Posterior vena cava (tissue), 2 donors: ENCODE measurements at places on chromosomes 2 and 18. TPM values are rescaled to one million over a fixed set of nuclear protein-coding genes. Genes with fewer than 3 reads are reported as not detected.

GRCh38 chr18:44258576-44258975 is 422.1 kb upstream of the SETBP1 start:
- no peak for DNase-seq

GRCh38 chr2:37323176-37323780 is 1.4 kb downstream of the PRKD3 start:
- DNase-seq: no peak

DNA sequence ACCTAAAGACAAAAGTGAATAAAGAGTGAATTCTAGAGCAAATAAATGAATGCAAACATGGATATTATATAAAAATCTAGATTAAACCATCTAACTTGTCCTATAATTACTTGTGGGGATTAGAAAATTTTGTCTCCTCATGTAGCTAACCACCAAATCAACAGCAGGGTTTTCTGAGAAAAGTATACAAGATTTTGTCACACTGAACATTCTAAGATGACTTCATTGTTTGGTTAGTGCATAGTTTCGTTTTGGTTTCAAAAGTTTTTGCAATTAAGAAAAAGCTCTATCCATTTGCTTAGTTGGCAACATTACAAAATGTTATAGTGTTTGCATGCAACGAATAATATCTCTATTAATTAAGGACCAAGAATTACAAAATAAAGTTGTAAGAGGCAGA is 125.0 kb downstream of the LRP2 start:
- DNase-seq: no peak

GRCh38 chr2:28173377-28173776 is 219.3 kb upstream of the FOSL2 start:
- DNase-seq: no peak

- DNase-seq: no peak
These were observed 45.3 kb upstream of the SERPINE2 start for GRCh38 chr2:224084266-224084892.

GRCh38 chr2:172998547-172999272 is 76.9 kb upstream of the MAP3K20 start:
- no peak for DNase-seq

DNA sequence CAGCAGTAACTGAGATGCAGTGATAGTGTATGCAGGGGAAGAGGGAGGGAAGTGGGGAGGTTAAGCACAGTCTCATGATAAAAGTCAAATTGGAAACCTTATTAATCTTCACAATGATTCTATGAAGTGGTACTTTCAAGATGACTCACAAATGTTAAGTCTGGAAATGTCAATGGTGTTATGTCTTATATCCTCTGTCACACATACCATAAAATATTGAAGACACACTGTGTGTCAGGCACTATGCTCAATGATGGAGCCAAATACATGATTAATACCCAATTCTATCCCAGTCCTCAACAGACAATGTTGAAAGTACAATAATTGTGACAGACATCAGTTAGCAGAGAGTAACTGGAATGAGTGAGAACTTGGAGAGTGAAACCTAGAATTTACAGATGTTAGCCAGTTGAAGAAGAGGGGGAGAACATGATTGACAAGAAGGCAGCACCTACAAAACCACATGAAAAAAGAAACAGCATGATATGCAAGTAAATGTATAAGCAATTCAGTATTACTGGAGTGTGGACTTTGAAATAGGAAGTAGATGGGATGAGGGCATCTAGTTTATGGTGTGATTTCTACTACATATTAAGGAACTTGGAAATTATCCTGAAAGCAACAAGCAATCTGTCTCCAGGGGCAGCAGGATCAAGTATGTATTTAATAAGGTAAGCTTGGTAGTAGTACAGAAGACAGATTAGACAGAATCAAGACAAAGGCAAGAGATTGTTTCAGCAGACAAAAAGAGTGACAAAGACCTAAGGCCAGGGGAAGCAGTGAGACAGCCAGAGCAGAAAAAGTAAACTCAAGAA is 107.6 kb downstream of the STRN start:
- DNase-seq: no peak

DNA sequence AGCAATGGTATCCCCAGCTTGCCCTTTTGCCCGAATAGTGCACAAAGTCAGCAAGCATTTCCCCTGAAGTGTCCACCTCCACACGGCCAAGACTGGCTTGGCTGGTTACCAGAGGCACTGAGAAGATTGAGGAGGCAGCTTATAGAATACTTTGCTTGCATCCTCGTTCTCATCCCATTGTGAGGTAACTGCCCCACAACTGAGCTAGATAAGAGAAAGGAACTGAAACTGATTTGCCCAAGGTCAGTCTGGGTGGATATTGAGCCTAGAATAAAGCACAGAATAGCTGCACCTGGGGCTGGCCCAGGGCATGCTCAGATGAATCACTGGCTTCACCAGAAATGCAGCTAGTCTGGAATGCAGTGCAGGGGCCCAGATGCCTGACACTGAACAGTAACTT is 32.7 kb upstream of the MAP4K3 start:
- no peak for DNase-seq

CCDC74B gene
- 1.5 TPM for total RNA-seq

DNA sequence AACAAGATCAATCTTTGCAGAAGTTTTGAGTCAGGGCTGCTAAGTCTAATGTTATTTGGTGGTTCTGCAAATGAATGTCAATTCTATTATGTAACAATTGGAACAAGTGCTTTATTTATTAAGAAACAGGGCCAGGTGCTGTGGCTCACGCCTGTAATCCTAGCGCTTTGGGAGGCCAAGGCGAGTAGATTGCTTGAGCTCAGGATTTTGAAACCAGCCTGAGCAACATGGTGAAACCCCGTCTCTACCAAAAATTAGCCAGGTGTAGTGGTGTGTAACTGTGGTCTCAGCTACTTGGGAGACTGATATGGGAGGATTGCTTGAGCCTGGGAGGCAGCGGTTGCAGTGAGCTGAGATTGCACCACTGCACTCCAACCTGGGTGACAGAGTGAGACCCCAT is 13.2 kb upstream of the RNF103 start:
- DNase-seq: no peak

DNA sequence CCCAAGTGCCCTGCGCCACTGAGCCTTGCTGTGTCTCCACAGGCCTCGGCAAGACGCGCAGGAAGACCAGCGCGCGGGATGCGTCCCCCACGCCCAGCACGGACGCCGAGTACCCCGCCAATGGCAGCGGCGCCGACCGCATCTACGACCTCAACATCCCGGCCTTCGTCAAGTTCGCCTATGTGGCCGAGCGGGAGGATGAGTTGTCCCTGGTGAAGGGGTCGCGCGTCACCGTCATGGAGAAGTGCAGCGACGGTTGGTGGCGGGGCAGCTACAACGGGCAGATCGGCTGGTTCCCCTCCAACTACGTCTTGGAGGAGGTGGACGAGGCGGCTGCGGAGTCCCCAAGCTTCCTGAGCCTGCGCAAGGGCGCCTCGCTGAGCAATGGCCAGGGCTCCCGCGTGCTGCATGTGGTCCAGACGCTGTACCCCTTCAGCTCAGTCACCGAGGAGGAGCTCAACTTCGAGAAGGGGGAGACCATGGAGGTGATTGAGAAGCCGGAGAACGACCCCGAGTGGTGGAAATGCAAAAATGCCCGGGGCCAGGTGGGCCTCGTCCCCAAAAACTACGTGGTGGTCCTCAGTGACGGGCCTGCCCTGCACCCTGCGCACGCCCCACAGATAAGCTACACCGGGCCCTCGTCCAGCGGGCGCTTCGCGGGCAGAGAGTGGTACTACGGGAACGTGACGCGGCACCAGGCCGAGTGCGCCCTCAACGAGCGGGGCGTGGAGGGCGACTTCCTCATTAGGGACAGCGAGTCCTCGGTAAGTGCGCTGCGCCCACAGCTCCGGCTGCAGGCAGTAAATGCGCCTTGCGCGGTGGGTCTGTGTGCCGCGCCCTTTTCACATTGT is 136.8 kb downstream of the NCK2 start:
- no peak for DNase-seq

DNA sequence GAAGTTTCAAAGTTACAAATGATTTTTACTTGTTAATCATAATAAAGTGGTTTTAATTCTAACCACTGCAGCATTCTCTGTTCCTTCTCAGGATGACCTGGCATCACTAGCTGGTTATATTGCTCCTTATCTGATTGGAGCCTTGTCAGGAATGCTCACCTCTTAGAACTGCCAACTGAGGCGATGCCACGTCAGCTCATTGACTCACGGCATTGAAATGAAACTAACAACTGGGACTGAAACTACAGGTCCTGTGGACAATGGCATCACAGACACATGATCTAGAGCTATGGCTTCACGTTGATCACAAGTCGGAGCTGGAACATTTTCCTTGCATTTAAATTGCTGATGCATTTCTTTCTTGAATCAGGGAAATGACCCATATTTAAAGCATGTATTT is 54.9 kb upstream of the MAP2 start:
- DNase-seq: no peak

DNA sequence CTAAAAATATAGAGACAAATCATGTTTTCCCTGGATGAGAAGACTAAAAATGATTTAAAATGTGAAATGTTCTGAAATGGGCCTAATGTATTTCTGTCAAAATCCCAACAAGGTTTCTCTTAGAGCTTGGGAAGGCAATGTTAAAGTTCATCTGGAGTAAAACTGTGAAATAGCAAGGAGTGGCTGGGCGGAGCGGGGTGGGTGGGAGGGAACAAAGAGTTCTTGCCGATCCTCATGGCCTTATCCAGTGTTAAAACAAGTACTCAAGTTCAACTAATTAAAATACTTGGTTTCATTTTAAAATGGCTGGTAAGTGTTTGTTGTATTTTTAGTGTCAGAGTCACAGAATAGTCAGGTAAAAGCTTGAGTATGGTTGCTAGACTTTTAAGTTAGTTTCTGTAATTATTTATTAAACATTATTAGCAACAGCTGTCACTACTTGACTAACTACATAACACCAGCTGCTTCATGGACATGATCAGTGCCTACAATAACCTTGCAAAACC is 87.3 kb downstream of the RTN4 start:
- no peak for DNase-seq
